ENCODE measurements at places on chromosomes 5 and 9.

- DNase-seq = no peak
Observed at GRCh38 chr9:101027236-101027635, 1.3 kb upstream of the PLPPR1 start.

- DNase-seq = no peak
Observed at GRCh38 chr9:106626936-106627335, 236.0 kb upstream of the ZNF462 start.

DNA sequence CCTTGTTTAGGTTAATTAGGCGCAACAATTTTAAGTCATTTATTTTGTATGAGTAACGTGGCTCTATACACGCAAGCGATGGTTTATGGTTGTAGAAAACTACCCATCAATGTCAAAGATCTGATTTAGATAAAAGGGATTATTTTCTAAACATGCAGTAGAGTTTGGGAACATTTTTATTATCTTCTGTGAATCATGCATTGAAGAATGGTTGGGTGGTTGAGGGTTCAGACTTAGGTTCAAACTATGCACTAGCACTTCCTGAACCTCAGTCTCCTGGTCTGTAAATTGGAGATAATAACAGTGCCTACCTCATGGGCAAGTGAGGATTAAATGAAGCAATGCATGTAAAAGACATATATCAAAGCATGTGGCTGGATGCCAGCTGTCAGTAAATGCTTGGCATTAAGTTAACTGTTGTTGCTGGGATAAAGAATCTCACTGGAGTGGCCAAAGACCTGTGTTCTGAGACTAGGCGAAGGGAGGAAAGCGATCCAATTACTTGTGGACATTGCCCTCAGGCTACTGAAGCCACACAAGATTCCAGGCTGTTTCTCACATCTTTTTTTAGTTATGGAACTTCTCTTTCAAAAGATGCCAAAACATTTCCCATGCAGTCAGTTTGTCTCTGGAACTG, 1.1 kb upstream of the OTULINL start:
- no peak for DNase-seq

DNA sequence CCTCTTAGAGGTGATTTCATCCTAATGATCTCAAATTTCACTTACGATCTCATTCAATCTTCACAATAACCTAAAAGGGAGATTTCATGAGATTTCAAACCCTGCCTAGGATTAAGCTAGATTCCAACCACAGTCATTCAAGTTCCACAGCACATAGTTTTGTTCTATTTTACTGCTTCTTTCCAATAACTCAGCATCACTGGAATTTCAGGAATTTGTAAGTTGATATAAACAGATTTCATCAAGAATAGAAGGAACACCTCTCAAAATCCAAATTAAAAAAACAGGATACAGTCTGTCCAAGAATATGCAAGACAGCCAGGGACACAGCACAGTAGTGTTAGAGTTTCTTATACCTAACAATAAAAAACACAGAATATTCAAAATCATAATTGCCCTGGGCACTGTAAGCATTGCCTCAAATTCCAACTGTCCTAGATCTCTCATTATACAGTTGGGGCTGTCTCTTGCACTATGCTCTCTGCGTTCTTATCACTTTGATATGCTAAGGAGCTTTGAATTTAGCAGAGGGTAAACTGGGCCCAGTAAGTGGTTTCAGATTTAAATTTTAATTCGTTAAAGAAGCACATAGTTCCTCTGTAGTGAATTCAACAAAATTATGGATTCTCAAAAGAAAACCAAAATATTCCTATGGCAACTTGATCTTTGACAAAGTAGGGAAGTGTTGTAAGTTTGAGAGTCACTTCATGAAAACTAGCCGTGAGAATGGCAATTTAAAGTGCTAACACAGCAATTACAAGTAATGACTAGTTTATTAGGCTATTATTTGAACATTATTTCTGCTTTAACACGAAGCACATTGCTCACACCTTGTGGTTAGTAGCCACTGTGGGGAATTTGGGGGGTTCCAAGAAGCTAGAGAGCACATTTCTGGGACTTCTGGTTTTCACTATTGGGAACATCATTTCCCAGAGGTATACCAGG, 478.6 kb upstream of the C9orf72 start:
- DNase-seq = no peak
